ENCODE measurements at places on chromosomes 11 and 22.

GRCh38 chr11:94595076-94595475 is 27.9 kb downstream of the PIWIL4 start:
- no peak for DNase-seq

GRCh38 chr22:44575381-44576268 is 77.6 kb upstream of the RTL6 start:
- no peak for DNase-seq

- no peak for DNase-seq
Measured at GRCh38 chr11:93840180-93840579, 10.2 kb downstream of the VSTM5 start.

GRCh38 chr22:24325105-24325757 is 54.6 kb downstream of the SPECC1L start:
- DNase-seq, result peak; percentile 84

- DNase-seq, result peak; percentile 97
Measured at GRCh38 chr11:65354265-65355012, at the start of gene TIGD3. Gene TIGD3 (plus strand): TSS chr11:65354751. CDS start chr11:65355809, 1,058 bp downstream.

- no peak for DNase-seq
Measured at GRCh38 chr11:119852741-119853140, 123.7 kb upstream of the NECTIN1 start.

DNA sequence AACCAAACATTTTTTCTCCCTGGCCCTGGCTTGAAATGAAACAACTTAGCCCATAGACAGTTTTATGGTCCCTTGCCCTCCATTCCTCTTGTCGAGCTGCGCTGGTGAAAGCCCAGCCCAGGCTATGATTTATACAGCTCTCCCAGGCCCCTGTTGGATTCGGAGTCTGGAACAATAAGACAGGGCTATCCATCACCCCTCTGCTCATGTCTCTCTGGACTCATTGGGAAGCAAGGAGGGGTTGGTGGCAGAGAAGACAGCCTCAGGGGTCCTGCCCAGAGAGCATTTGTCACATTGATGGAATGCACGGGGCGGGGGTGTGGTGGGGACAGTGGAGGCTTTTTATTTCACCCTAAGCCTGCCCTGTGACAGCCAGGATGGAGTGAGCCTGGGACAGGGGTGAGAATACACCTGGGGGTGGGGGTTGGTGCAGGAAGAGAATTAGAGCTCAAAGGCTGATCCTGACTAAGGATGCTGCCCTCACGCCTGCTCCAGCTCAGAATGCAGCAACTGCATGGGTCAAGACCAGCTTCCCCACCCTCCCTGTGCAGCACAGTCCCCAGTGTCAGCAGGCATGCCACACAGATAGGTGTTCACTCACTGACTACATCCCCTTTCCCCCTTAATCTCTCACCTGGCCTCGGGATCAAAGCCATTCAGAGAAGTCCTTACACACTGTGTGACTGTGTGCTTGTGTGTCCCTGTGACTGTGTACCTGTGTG is 10.0 kb upstream of the PKNOX2 start:
- no peak for DNase-seq

DNA sequence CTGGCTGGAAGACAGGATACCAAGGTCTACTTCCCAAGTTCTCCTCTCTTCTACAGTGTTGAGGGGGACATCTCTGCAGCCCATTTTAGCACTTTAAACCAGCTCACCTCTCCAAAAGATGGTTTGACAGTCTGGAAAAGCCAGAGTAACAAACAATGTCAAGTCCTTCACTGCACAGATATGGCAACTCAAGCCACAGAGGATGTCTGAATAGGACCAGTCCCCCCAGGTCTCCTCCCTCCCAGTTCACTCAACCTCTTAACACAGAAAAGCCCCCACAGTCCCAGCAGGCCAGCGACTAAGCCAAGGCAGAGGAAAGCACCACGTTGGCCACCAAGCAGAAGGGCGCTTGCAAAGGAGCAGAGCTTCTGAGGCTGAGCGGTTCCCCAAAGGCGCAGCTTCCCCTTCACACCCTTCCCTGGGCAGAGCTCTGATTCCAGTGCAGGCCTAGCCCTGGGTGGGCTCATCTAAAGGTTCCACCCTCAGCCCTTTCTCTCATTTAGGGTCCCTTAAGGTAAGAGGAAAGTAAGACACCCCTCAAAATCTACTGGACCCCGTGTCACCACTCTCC is 62.7 kb downstream of the PAK1 start:
- peak; percentile 30 for DNase-seq

DNA sequence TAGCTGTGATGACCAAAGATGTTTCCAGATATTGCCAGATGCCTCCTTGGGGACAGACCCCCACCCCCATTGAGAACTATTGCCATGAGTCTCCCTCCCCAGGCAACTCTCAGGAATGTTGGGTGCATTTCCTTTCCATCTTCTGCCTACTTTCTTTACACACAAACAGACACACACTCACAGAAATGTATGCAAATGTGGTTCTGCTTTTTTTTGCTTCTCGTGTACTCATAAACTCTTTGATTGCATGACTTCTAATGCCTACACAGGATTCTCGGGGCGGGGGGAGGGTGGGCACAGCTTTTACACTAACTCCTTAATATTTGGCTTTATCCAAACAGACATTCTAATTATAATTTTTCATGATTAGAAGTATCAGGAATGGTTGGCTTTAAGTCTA is 53.3 kb upstream of the SUSD2 start:
- DNase-seq, result no peak
